ENCODE measurements at places on chromosomes 12 and 14.

GRCh38 chr14:102693006-102693755 lies 84.1 kb upstream of the TRAF3 start:
- DNase-seq = no peak

GRCh38 chr12:121774968-121775474 lies 18.5 kb downstream of the RHOF start:
- no peak for DNase-seq

GRCh38 chr12:40225984-40226602 lies 1.3 kb downstream of the LRRK2 start:
- no peak for DNase-seq

DNA sequence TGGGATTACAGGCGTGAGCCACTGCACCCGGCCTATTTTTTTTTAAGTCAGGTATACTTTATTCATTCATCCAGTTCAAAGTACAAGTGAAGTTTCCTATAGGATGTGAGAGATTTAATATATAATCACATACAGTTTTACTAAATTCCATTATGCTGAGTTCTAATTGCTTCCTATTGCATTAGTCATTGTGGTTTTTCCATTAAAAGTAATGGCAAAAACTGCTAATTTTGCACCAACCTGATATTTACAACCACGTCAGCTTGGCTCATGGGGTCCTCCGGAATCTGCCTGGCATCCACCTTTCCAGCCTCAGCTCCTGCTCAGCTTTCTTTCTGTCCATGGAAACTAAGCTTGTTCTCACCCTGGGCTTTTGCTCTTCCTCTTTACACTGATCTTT lies 67.0 kb upstream of the CSRP2 start:
- no peak for DNase-seq

- DNase-seq = no peak
These were observed 6.0 kb downstream of the PLD4 start for GRCh38 chr14:104930526-104931303.

DNA sequence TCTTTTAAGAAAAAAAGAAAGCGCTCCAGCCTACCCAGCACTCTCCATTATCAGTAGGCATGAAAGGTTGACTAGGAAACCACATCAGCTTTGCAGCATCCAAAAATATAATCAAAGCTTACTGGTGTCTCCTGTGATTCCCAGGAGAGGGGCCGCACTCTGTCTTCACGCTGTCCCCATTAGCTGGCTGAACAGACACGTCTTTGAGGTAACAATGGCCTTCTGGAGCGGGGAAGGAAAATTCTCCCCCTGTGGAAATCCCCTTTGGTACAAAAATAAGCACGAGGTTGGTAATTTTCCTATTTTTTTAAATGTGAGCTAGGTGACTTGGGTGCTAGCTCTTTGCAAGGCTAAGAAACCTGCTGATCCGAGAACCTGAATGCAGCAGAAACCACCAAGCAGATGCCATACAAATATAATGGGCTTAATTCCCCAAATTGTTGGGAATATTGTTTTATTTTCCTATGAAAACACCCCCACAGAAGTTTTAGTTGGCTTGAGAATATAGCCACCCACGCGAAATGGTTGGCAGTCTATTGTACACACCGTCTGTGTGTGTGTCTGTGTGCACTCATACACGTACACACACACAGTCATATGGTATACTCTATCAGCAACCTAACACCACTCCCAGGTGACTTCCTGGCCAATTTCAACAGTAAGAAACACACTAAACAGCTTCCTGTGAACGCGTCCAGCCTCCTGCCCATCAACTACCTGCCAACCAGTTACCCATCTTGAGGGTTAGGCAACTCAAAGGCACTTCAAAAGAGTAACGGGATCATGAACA lies 71.2 kb downstream of the KSR2 start:
- DNase-seq = no peak

GRCh38 chr12:7373226-7373625 lies 69.4 kb downstream of the ACSM4 start:
- no peak for DNase-seq

GRCh38 chr12:32568228-32568627 lies 110.9 kb upstream of the DNM1L start:
- DNase-seq = no peak

DNA sequence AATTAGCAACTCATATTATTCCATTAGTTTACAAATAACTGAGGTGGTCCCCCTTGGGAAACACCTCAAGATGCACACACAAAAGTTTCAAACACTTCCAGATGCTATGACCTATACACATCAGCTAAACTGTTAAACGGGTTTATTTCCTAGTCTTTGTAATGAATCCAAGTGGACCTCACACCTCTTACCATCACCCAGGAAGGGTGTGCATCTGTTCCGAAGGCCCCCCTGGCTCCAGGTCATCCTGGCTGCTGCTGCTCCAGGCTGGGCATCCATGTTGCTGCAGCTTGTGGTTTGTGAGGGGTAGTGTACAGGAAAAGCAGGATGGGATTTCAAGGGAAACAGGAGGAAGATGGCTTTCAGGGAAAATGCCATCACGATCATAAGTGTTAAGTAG lies 6.8 kb downstream of the HNRNPC start:
- DNase-seq = no peak

DNA sequence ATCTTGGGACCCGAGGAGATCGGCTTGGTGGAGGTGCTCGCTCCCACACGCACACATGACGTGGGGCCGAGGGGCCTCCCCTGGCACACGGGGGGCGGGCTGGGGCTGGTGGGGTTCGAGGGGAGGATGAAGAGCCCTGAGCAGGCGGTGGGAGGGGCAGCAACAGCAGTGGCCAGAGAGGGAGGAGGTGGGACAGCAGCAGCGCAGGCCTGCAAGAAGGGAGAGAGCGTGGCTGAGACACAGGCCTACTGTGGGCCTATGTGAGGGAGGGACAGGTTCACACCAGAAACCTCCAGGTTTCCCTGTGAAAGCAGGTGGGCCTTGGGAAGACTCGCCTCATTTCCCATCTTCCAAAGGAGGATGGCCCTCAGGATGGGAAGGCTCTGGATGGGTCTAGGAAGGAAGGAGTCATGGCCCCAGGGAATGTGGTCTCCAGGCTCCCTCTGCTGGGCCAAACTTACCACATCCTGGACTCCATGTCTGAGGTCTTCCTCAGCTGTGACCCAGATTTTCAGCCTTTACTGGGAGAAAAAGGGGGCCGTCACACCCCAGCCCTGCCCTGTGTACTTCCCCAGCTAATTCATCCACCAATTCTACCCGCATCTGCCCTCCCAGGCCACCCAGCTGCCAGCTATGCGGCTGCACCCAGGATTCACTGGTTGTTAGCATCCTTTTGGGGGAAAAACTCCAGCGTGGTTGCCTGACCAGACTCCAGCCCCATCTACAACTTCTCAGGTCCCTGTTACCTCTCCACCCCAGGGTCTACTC lies 2.8 kb downstream of the PIANP start:
- peak; percentile 34 for DNase-seq

DNA sequence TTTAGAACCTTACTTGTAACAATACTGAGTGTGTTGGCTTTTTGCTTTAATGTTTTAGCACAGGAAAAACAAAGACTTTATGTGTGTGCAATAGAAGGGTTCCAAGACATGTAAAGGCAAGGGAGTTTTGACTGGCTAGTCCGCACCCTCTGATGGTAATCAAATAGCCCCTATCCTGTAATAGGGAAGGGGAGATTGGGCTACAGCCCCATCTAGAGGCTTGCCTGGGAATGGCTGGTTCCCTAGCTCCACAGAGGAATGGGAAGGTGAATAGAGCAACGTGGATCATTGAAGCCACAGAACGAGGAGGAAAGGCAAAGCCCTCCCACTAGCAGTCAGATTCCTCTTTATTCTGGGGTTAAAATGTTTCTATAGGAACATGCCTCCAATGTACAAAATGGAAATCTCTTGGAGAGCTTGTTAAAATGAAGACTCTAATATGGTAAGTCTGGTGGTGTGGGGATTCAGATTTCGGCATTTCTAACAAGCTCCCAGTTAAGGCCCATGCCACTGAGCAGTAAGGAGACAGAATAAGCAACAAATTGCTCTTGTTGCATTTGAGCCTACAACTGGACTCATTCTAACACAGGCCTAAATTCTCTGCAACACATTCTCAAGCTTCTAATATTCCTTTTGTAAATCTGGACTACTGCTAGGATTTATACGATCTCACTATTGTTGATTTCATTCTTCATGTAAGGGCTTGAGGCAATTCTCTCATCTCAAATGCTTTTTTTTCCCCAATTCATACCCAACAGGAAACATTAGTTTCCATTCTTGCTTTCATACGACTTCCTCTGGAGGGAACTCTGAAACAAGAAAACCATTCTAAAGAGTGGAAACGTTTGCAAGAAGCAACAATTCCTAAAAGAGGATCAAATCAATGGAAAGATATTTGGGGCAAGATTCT lies 57.1 kb downstream of the NIN start:
- peak; percentile 60 for DNase-seq

DNA sequence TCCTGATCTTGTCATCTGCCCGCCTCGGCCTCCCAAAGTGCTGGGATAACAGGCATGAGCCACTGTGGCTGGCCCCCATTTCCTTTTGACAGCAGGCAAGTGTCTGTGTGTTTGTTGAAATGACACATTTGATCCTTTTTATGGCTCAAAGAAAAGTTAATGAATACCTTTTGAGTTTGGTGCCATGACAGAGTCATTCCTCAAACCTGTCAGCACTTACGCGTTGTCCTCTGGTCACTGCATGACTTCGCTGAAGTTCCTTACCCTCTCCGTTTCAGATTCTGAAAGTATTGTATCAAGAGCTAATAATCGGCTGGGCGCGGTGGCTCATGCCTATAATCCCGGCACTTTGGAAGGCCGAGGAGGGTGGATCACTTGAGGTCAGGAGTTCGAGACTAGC lies 32.4 kb downstream of the NEMF start:
- DNase-seq = no peak

- no peak for DNase-seq
These were observed 6.5 kb upstream of the BCAT1 start for GRCh38 chr12:24955389-24955788.

DNA sequence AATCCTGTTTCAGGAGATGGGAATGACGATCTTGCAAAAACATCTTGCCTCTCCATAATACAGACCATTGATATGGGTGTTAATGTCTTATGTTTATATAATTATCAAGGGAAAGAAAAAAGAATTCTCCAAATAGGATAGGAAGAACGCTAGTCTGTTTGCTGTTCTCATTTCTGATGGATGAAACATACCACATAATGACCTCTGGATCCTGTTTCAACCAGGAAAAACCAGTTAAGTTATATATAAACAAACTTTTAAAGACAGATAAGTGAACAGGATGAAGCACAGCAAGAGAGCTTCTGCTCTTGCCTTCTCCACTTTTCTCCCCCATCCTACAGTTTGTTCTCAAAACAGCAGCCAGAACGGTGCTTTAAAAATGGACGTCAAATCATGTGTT lies 27.8 kb downstream of the COQ6 start:
- no peak for DNase-seq

DNA sequence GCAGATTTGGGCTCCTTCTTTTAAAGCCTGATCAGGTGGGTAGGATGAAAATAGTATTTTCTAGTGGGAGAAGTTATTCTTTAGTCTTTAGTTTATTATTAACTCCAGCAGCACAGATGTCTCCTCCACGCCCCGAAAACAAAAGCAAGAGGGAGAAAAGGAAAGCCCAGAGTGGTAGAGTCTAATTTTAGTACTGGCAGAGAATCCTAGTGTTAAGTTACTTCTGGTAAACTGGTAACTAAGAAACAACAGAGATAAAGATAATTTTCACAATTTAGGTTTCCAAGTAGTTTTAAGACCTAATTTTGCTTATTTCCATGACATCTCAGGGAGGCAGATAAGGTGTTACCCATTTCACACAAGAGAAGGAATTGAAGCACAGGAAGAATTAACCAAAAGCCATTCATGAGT lies 16.3 kb downstream of the ATP5MC2 start:
- DNase-seq = no peak

DNA sequence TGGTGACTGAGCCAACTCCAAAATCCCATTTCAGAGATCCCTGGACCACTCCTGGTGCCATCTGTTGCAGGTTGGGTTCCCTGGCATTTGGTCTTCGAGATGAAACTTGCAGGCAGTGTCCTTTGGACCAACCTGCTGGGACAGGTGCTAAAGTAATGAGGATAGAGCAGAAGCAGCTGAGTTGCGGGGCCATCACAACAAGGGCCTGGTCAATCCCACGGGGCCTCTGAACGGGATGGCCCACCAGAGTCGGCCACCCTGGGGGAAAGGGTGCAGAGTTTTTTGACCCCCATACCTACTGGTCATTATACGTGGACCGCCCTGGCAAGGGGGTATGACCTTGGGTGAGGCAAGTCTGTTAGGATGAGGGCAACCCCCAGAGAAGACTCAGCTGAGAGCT lies 39.3 kb downstream of the DLK1 start:
- DNase-seq = no peak

DNA sequence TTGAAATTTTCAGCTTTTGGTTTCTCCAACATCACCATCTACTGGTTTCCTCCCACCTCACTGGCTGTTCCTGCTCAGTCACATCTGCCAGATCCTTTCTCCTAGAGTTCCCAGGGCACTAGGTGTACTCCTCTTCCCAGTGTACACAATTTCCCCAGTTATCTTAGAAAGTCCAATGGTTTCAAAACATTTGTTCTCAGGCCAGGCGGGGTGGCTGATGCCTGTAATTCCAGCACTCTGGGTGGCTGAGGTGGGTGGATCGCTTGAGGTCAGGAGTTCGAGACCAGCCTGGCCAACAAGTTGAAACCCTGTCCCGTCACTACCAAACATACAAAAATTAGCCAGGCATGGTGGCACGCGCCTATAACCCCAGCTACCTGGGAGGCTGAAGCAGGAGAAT lies 60.7 kb downstream of the SPPL3 start:
- no peak for DNase-seq

DNA sequence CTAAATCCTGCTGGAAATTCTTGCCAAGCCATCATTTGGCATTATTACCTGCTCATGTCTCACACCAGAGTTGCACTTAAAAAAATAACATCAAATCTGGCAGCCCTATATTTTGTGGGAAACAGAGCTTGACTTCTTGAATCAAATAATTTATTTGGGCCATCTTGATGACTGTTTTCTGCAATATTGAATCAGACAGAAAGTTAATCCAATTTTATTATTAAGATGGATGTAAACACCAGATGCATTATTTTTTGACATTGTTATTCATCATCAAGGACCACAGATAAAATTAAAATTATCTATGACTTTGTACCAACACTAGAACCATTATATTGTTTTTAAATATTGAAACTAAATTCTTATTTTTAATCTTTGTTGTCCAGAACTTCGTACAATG lies 132.9 kb downstream of the PTPRR start:
- DNase-seq = no peak
